ENCODE measurements at places on chromosomes 5 and 9.

DNA sequence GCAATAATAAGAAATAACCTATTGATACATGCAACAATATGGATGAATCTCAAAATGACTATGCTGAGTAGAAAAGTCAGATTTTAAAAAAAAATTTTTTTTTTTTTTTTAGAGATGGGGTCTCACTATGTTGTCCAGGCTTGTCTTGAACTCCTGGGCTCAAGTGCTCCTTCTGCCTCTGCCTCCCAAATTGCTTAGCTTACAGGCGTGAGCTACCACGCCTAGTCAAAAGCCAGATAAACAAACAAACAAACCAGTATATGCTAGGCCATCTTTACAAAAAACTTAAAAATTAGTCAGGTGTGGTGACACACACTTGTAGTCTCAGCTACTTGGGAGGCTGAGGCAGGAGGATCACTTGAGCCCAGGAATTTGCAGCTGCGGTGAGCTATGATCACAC, 79.0 kb downstream of the MED27 start:
- no peak for DNase-seq

- no peak for DNase-seq
These were observed 31.1 kb downstream of the PGGT1B start for GRCh38 chr5:115231598-115231997.

DNA sequence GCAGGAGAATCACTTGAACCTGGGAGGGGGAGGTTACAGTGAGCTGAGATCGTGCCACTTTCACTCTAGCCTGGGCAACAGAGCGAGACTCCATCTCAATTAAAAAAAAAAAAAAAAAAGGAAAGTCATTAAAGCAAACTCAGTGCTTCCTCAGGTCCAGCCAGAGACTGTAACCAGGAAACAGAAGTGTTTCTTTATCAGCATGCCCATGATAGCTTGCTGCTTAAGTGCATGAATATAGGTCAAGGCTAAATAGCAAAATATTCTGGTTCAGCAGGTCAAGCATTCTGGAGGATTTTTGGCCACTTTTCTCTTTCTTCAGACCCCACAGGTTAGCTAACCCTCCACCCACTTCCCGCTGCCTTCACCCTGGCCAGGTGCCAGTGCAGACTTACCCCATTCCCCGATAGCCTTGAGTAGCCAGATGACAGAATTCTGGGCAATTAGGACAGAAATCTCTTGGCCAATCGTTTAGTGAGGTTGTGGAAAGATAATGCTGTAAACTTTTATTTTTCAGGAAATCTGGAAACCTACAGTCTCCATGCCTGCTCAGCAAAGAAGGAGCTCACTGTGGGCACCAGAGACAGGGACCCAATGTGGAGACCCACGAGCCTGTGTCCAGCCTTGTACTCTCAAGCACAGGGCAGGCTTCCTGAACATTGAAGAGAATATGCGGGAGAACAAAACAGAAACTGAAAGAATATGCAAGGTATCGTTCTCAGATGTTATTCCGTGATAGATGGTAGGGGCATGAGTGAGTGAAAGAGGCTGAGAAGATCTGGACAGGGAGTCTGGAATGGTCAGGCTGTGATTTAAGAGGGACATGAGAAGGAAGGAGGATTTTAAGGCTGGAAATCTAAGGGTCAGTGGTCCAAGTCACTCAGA, 4.2 kb upstream of the UGT3A2 start:
- DNase-seq, result no peak

GRCh38 chr9:69937833-69938535, 105.7 kb upstream of the MAMDC2 start:
- no peak for DNase-seq

DNA sequence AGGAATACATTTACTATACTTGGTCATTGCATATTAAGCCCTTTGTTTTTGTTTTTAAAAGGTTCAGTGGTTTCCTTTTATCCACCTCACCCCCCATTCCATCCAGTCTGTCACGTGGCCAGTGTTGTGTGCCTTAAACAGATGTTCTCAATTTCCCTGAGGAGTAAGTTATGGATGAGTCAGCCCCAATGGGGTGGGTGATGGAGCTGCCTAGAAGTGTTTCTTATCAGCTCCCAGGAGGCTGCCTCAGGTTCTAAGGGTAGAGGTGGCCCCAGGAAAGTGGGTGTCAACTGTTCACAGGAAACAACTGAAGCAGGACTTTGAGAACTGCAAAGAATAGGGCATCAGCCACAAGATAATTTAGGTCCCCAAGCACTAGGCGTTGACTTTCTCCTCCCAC, 41.1 kb downstream of the ACTBL2 start:
- peak; percentile 77 for DNase-seq

- DNase-seq, result no peak
These were observed at the start of gene TNFSF8 for GRCh38 chr9:114930056-114930812. TSS of gene TNFSF8 (minus strand) at chr9:114930591. CDS start at chr9:114930303, 288 bp downstream.

GRCh38 chr5:100623719-100624118, 88.5 kb downstream of the FAM174A start:
- peak; percentile 13 for DNase-seq

DNA sequence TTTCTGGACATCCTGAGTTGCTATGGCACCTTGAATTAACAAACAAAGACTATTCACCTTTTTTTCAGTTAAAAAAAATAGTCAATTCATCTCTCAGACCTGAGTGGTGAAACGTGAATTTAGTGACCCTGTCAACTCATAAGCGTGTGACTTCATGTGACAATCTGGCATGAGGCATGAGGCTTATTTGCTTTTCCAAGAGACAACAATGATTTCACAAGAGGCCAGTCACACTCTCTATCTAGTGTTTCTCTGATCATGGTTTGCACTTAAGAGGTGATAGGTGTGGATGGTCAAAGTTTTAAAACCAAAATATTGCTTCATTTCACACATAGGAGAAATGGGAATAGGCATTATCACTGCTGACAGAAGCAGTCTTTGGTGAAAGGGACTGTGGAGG, 559.6 kb upstream of the ACO1 start:
- DNase-seq, result no peak

GRCh38 chr5:38509185-38509584, 47.3 kb downstream of the LIFR start:
- peak; percentile 25 for DNase-seq

DNA sequence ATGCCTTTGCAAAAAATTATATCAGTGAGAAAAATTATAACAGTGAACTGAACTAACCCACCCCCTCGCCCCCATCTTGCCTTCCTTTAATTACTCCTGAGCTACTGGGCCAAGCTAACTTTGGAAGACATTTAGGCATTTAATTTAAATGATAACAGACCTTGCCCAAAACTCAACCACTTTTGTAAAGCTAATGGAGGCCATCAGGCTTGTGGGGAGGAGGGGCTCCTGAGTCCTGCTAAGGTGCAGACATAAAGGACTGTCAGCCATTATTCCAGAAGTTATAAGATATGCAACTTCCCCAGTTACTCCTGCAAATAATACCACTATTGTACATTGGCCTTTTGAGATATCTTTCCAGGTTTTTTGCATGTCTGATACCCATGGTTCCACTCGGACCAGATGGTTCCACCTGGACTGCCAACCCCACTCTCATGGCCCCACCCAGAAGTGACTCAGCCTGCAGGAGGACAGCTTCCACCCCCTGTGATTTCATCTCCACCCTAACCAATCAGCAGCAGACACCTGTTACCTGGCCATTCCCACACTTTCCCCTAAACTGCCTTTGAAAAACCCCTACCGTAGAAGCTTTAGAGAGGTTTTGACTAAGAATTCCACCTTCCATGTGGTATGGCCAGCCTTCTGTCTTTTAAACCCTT, 805.4 kb upstream of the CDH6 start:
- DNase-seq, result no peak

DNA sequence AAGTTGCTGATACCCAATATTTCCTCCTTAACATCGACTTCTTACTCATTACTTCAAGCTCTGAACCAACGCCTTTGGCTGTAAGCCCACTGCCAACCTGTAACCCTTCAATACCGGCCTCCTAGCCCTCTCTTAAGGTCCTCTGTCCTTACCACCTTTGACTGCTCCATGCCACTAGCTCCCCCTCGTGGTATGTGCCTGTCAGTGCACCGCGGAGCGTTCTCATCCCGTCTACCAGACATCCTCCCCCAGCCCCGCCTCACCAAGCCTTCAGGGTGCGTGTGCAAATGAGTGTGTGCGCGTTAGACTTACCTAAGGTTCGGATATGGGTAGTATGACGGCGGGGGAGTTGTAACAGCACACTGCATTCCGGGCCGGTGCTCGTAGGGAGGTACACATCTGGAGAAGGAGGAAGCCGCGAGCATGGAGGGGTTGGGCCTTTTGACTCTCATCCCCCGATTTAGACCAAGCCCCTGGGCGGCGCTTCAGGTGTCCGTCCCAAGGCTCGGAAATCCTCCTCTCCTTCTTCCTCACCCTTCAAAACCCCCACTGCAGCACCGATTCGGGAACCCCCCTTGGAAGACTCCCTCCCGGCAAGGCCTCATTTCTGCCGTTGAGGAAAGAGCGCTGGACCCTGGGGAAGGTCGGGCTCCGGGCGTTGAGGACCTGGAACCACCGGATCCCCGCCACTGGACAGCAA, 2.8 kb upstream of the MYORG start:
- DNase-seq, result peak; percentile 91

- no peak for DNase-seq
These were observed 11.5 kb downstream of the ADAM19 start for GRCh38 chr5:157563929-157564716.

DNA sequence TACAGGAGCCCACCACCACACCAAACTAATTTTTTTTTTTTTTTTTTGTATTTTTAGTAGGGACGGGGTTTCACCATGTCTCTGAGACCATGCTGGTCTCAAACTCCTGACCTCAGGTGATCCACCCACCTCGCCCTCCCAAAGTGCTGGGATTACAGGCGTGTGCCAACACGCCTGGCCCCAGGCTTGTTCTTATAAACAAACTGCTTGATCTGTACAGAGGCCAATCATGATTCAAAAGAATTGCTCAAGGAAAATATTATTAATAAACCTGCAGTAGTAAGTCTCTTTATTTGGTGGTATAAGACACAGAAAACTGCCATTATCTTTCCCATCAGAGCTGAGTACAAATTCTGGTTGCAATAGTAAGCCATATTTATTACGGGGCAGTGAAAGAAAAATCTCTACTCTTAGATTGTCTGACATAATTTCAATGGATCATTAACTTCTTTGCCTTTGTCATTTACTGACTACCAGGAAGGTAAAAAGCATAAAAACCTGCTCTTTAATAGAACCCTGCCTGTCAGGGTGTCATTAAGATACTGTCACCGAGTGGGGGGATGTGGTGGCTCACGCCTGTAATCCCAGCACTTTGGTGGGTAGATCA, 33.3 kb downstream of the RASEF start:
- no peak for DNase-seq

DNA sequence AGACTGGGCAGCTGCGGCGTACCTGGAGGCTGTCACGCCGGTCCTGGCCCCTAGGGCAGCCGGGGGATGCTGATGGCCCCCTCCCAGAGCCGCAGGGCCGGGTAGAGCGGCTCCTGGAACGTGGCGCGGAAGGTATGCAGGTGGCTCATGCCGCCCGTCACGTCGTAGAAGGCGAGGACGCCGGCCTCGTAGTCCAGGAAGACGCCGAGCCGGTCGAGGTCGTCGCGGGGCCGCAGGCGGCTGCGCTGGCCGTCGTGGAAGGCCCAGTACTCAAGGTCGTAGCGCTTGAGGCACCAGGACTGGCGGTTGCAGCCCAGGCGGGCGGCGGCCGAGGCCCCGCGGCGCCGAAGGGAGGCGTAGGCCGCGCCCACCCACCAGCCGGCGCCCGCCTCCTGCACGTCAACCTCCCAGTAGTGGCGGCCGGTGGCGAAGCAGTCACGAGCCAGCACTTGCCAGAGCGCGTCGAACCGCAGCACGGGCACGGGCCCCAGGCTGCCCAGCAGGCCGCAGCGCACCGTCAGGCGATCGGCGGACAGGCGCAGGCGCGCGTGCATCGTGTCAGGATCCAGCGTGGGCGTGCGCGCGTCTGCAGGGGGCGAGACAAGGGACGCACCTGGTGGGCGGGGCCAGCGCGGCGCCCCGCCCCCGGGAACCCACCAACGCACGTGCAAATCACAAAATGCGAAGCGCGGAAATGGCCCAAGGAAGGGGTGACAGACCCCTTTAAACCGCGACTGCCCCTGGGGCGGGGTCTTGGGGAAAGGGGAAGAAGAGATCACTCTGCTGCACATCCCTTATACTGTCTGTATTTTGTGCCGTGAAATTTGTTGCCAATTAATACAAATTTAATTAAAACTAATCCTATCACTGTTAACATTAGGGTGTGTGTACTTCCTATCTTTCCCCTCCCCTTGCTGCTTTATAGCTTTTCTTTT, 31.2 kb downstream of the NANS start:
- peak; percentile 83 for DNase-seq

DNA sequence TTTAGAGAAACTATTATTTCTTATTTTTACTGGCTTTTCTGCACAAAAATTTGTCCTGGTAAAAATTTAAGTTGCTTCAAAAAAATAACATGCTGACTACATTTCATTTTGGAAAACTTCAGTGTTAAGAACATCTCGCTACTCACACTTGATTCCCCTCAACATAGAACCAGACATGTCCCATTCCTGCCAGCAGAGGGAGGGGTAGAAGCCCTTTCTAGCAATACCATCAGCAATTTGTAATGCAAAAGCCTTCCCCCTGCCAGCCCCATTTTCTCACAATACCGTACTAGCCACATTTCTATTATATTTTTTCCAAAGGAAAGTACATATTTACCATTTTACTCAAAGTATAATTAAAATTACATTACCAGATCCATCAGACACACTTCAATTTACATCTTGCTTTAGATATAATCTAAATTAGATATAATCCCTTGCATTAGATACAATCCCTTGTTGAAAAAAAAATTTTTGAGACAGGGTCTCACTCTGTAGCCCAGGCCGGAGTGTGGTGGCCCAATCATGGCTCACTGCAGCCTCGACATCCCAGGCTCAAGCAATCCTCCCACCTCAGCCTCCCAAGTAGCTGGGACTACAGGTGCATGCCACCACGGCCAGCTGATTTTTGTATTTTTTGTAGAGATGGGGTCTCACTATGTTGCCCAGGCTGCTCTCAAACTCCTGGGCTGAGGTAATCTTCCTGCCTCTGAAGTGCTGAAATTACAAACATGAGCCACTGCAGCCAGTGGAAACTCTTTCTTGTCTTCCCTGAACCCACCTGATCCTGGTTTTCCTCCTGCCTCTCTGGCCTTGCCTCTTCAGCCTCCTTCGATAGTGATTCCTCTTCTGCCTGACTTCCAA, 39.6 kb upstream of the IDNK start:
- peak; percentile 67 for DNase-seq

Data from AG20443 (cell line).